ENCODE measurements at places on chromosomes 16 and 17. TPM values are rescaled to one million over a fixed set of nuclear protein-coding genes. Genes with fewer than 3 reads are reported as not detected.

DNA sequence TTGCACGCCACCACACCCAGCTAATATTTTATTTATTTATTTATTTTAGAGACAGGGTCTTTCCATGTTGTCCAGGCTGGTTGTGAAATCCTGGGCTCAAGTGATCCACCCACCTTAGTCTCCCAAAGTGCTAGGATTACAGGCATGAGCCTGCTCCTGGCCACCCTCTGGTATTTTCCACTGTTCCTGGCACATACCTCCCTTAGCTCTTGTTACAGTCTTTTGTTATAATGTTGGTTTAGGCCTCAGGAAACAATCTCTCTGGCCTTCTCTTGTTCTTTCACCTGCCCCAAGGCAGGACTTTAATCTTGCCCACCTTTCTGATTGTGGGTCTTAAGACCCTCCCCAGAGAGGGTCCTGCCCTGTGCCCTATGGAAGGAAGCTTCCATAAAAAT, 3.6 kb upstream of the CYTH1 start:
- no peak for DNase-seq

GRCh38 chr16:54512467-54512995, 225.9 kb upstream of the IRX3 start:
- DNase-seq: no peak

DNA sequence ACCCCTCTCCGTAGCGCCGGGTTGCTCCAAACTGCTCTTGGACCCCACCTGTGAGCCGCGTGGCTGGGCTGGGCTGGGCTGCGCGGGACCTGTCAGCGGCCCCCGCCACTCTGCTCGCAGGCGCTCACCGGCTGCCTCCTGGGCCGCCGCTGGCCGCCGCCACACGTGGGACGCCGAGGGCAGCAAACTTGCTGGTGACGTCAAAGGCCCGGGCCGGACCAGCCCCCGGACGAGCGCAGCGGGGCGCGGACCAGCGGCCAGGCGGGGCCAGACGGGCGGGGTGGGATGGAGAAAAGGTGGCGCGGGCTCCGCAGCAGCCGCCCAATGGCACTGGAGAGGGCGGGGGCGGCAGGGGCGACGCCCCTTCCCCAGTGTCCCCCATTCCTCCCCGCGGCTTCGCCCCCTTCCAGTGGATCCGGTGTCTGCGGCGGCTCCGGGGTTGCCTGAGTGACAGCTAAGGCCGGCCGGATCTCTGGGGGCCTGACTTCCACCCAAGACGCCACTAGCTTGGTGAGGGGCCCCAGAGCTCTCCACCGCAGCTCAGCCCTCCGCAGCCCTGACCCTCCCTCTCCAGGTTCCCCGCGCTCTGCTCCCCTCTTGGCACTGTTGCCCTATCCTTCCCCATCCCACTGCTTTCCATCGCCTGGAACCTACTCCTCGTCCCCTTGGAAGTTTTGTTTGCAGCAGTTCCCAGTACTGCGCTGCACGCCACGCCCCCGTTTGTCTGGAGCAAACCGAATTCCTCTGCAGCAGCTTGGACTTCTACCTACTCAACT, at the start of gene HS3ST3A1:
HS3ST3A1 (minus strand) TSS at position 154 of the 776 bp plus-strand sequence. CDS start 800 bp downstream, outside the sequence.
- DNase-seq: peak; percentile 55

GRCh38 chr16:66427036-66427860, at the start of gene BEAN1:
TSS of gene BEAN1 (plus strand) at chr16:66427295. CDS start at chr16:66437677, 10,382 bp downstream.
- DNase-seq: no peak

MMP28 gene
- 2.3 TPM for total RNA-seq

TEKT1 gene
- not detected for total RNA-seq

Measured in Right ventricle myocardium inferior (tissue), 1 donor.